A549 (cell line): ENCODE measurements at places on chromosomes 2 and 18. TPM values are rescaled to one million over a fixed set of nuclear protein-coding genes. Genes with fewer than 3 reads are reported as not detected.

DNA sequence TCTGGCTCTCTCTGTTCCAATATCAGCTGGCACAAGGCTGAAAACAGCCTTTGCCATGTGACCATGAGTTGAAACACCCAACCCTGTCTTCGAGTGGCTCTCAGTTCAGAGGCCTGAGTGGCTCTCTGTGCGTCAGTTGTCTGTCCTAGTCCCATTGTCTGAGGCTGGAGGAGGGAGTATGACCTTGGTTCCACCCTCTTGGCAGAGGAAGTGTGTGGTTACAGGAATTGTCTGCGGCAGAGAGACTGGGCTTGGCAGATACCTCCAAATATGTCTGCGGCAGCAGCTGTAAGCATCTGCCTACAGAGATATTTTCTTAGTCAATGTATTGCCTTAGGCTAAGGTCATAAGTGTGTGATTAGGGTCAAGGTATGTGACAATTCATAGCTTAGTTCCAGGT lies 32.6 kb downstream of the CNGA3 start:
- DNase-seq, result no peak

DNA sequence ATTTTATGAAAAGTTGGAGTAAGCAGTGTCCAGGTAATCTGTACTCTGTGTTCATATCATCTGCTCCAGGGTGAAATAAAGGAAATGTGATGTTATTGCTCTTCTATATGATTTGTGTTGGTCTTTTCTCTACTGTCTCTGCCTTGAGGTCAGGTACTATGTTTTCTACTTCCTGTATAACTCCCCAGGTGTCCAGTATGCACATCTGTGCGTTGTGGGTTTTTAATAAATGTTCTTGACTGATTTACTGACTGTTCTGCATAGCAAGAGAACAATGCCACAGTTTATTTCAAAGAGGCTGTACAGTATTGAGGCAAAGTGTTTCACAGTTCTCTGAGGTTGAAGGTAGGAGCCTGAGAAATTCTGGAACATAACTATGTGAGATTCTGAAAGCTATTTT lies 89.7 kb downstream of the BABAM2 start:
- no peak for DNase-seq

- DNase-seq, result no peak
Observed at GRCh38 chr2:190526105-190526750, 8.3 kb downstream of the NEMP2 start.

Gene TSPYL6
- not detected in 3 replicates for polyA plus RNA-seq

Gene INPP5D
- 0.49 to 0.57 TPM (median 0.53 TPM) in 3 replicates for polyA plus RNA-seq

Gene TMEM17
- 4.4 to 5.2 TPM (median 4.9 TPM) in 3 replicates for polyA plus RNA-seq

DNA sequence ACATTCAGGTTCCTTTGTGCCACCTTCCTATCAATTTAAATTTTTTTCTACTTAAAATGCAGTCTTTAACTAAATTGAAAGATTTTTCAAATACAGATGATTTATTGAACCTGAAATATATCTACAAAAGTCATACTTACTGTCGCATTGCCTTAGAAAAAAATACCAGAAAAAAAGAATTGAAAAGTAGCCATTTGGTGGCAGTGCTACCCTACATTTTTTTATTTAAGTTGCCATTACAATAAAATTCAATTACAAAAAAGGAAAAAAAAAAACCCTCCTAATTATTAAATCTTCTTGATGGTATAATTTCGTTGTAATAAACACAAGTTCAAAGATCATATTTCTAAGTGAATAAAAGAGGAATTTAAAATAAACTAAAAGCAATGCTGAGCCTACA lies 43.4 kb downstream of the DSC3 start:
- DNase-seq, result no peak

DNA sequence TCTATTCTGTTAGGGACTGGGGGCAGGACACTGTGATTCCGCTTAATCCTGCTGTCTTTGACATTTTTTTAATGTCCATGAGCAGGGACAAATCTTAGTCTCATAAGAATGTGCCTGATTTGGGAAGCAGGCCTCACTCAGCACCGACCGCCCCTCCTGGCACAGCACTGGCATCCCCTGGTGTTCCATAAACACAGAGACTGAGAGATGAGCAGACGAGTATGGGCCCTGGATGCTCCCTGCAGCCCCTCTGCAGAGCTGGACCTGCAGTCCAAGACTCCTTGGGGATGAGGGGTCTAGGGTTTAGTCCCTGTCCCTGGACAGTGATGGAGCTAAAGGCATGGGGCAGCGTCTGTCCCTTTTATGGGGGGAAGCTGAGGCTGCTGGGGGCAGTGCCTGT lies 81.6 kb downstream of the NDUFA10 start:
- DNase-seq, result no peak

DNA sequence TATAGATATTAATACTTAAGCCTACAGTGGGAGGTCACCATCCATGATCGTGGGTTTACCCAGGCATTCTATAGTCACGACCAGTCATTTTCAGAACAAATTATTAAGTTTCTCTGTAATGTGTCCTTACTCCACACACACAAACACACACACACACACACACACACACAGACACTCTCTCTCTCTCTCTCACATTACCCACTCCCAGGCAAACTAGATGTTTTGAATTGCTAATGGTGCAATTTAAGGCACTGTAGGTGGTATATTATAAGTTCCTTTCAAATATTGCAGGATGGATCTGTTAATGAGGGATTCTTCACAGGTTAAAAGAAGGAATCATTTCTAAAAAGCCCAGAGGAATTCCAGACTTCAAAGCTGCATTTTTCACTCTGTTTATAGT lies 657.8 kb downstream of the MBD2 start:
- no peak for DNase-seq

DNA sequence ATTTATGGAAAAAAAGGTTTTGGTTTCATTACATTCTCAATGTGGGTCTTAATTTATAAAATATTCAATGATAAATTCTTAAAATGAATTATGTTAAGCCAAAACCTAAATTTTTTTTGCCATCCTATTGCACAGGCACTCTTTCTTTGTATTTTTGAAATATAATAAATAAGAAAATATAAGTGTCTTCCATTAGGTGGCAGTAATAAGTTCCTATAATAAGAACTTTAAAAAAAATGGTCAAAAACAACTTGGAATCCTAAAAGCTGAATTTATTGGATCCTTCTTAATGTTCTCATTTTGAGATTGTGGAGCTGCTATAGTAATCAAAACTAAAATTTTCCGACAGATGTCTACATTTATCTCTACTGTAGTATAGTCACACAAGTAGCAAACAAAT lies 5.7 kb downstream of the CALCRL start:
- no peak for DNase-seq

GRCh38 chr2:176443946-176444345 lies 174.7 kb downstream of the MTX2 start:
- no peak for DNase-seq

DNA sequence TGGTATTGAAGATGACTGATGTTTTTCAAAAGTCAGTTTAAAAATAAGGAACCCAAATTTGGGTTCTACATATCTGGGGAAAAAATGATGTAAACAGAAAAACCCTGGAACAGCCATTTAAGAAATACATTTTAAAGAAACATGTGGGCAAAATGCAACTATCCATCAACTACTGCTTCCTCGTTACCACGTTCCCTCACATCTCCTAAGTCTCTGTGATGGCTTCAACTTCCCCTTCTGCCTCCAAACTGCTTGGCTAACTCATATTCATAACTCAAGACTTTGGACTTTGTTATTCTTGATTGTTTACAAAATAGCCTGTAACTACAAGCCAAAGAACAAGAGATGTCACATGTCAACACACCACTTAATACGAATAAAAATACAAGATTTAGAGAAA lies 116.3 kb downstream of the DYM start:
- no peak for DNase-seq

- no peak for DNase-seq
Observed at GRCh38 chr2:102050854-102051391, 59.2 kb downstream of the IL1R2 start.

Gene GTF2A1L
- not detected in 3 replicates for polyA plus RNA-seq

- no peak for DNase-seq
Observed at GRCh38 chr2:237295889-237296480, 118.0 kb downstream of the COL6A3 start.

Gene APCDD1
- polyA plus RNA-seq, result not detected in 3 replicates

DNA sequence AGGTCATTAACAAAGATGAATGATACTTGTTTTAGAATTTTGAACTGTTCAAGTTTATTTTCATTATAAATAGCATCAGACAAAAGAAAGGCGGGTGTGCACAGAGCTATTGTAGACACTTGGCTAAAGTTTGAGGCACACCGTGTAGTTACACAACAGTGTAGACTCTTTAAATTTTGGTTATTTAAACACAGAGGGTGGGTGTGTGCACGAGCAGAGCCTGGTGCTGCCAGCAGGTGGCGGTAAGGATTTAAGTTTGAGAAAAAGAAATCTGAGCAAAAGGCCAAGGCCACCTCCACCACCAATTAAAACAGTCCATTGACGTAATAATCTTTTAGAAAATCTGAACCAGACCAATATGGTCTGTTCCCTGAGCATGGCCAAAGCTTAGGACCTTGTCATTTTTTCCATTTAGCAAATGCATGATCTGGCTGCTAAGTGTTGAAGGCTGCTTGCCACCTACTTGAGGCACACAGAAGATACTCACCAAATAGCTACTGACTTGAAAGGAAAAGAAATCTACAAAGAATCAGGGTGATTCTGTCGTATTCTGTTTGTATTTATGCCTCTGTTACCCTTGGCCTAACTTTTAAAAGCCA lies 14.3 kb downstream of the COPS7B start:
- DNase-seq, result peak; percentile 15
